Bronchus fibroblast of lung (primary cell): ENCODE measurements at places on chromosomes 1 and 21. TPM values are rescaled to one million over a fixed set of nuclear protein-coding genes. Genes with fewer than 3 reads are reported as not detected.

SLC9C2 gene
- not detected in 2 replicates for total RNA-seq

PRKAA2 gene
- total RNA-seq = 1.2 TPM in 2 replicates

RGS16 gene
- total RNA-seq = 0.15 TPM in 1 of 2 replicates, not detected in the other

CCDC190 gene
- 0.89 and 1.7 TPM in 2 replicates for total RNA-seq

OR2L3 gene
- not detected in 2 replicates for total RNA-seq

RXFP4 gene
- total RNA-seq = not detected in 2 replicates

ADGRL4 gene
- total RNA-seq = 7.0 and 10.4 TPM in 2 replicates

CLDN14 gene
- total RNA-seq = not detected in 2 replicates

HPDL gene
- 5.0 and 7.1 TPM in 2 replicates for total RNA-seq

CCDC17 gene
- total RNA-seq = under 0.01 and 0.15 TPM in 2 replicates

VASH2 gene
- 2.0 and 3.1 TPM in 2 replicates for total RNA-seq

RIMKLA gene
- under 0.01 TPM in 1 of 2 replicates, not detected in the other for total RNA-seq

CTSE gene
- total RNA-seq = not detected in 2 replicates

IPO13 gene
- total RNA-seq = 18.8 and 21.4 TPM in 2 replicates

NFIA gene
- 4.5 and 6.9 TPM in 2 replicates for total RNA-seq

SPRR2F gene
- not detected in 2 replicates for total RNA-seq

TAS1R3 gene
- under 0.01 TPM in 2 replicates for total RNA-seq

LORICRIN gene
- total RNA-seq = not detected in 2 replicates

PADI3 gene
- not detected in 2 replicates for total RNA-seq

CELA2B gene
- not detected in 2 replicates for total RNA-seq

SPRR2E gene
- not detected in 2 replicates for total RNA-seq

ADGRB2 gene
- total RNA-seq = 5.2 and 5.9 TPM in 2 replicates

KCNA2 gene
- not detected in 2 replicates for total RNA-seq

CNTN2 gene
- total RNA-seq = not detected in 2 replicates

HTR6 gene
- not detected in 2 replicates for total RNA-seq

SAMD13 gene
- 2.1 and 2.5 TPM in 2 replicates for total RNA-seq

FMO4 gene
- 1.2 and 1.8 TPM in 2 replicates for total RNA-seq

PARP1 gene
- 154 and 157 TPM in 2 replicates for total RNA-seq

OR6K3 gene
- not detected in 2 replicates for total RNA-seq

RABIF gene
- total RNA-seq = 4.0 TPM in 2 replicates

MLLT11 gene
- total RNA-seq = 5.8 and 6.4 TPM in 2 replicates

RBM34 gene
- total RNA-seq = 29.3 and 39.7 TPM in 2 replicates

VHLL gene
- total RNA-seq = not detected in 2 replicates

S100A14 gene
- total RNA-seq = 0.34 TPM in 1 of 2 replicates, not detected in the other

C1orf141 gene
- not detected in 2 replicates for total RNA-seq

WNT2B gene
- 0.50 and 0.74 TPM in 2 replicates for total RNA-seq

TAF12 gene
- total RNA-seq = 29.7 and 32.6 TPM in 2 replicates

LCK gene
- not detected in 2 replicates for total RNA-seq

TFB2M gene
- 10.4 and 13.4 TPM in 2 replicates for total RNA-seq

S100A5 gene
- total RNA-seq = 1.3 TPM in 1 of 2 replicates, not detected in the other

THRAP3 gene
- 83.1 and 103 TPM in 2 replicates for total RNA-seq

GLUL gene
- total RNA-seq = 474 and 491 TPM in 2 replicates

BGLAP gene
- 0.59 TPM in 1 of 2 replicates, not detected in the other for total RNA-seq

PTPRU gene
- total RNA-seq = 18.8 and 29.1 TPM in 2 replicates

TMEM269 gene
- under 0.01 TPM in 1 of 2 replicates, not detected in the other for total RNA-seq

TENT5C gene
- total RNA-seq = 0.17 and 0.30 TPM in 2 replicates

CD1B gene
- total RNA-seq = not detected in 2 replicates

OR2T33 gene
- total RNA-seq = not detected in 2 replicates

SELP gene
- total RNA-seq = not detected in 2 replicates

PPM1J gene
- total RNA-seq = 1.5 and 2.5 TPM in 2 replicates

TEDDM1 gene
- not detected in 2 replicates for total RNA-seq

MTR gene
- 11.3 and 12.6 TPM in 2 replicates for total RNA-seq

TTLL10 gene
- total RNA-seq = not detected in 2 replicates
